ENCODE measurements at places on chromosomes 3 and 15.

GRCh38 chr3:13068269-13069010, 4.8 kb downstream of the IQSEC1 start:
- DNase-seq: no peak

GRCh38 chr15:96612917-96613316, 282.4 kb downstream of the NR2F2 start:
- no peak for DNase-seq

DNA sequence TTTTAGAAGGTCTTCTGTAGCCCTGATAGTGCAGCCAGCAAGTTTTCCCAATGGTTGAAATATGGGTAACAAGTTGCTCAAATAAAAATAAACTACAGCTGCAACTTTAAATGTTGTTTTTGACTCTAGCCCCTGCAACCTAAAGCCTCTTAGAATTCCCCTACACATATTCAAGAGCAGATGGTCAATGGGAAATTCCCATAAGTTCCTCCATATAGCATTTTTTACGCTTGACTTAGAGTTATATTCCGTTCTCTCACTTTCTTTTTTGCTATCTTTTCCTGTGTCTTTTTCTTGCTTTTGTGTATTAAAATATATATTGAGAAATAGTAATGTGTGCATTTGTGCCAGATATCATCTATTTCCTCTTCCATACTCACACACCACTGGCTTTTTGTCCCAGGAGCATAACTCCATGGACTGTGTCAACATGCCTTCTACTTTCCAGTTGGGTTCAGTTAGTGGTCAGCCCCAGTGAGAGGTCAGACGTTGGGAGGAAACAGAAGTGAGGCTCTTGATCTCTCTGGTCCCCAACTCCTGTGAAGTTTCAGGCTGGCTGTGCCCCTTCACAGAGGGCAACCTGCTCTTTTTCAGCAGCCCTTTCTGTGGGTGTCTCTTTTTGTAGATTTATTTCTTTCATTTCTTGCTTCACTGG, 63.3 kb upstream of the TP63 start:
- DNase-seq: no peak

GRCh38 chr3:162437480-162437879, 940.9 kb downstream of the OTOL1 start:
- no peak for DNase-seq

DNA sequence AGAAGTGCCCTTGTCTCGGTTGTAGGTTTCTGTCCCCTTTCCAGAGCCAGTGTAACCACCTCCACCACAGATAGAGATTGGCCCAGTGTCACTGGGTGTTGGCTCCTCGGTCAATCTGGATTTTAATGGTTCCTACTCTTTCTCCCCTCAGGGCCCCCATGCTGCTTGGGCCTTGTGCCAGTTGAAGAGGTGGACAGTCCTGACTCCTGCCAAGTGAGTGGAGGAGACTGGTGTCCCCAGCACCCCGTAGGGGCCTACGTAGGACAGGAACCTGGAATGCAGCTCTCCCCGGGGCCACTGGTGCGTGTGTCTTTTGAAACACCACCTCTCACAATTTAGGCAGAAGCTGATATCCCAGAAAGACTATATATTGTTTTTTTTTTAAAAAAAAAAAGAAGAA, 75.2 kb downstream of the BOC start:
- DNase-seq: no peak

DNA sequence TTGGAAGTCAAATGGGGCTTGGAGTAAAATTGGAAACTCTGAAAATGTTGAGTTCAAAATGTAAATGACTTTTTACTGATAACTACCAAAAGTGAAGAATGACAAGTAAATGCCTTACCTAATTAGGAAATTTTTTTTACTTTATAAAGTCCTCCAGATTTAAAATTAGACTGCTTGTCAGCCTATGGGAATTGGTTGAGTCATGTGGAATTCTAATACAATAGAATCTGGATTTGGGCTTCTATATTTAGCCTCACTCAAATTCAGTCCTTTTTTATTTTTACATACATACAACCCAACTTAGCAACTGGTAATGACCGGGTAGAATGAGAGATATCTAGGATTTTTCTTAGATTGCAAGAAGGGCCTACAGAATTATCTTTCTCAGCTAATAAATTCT, 158.9 kb upstream of the CADPS start:
- no peak for DNase-seq

GRCh38 chr3:121063628-121064027, 155.6 kb downstream of the STXBP5L start:
- DNase-seq: no peak

DNA sequence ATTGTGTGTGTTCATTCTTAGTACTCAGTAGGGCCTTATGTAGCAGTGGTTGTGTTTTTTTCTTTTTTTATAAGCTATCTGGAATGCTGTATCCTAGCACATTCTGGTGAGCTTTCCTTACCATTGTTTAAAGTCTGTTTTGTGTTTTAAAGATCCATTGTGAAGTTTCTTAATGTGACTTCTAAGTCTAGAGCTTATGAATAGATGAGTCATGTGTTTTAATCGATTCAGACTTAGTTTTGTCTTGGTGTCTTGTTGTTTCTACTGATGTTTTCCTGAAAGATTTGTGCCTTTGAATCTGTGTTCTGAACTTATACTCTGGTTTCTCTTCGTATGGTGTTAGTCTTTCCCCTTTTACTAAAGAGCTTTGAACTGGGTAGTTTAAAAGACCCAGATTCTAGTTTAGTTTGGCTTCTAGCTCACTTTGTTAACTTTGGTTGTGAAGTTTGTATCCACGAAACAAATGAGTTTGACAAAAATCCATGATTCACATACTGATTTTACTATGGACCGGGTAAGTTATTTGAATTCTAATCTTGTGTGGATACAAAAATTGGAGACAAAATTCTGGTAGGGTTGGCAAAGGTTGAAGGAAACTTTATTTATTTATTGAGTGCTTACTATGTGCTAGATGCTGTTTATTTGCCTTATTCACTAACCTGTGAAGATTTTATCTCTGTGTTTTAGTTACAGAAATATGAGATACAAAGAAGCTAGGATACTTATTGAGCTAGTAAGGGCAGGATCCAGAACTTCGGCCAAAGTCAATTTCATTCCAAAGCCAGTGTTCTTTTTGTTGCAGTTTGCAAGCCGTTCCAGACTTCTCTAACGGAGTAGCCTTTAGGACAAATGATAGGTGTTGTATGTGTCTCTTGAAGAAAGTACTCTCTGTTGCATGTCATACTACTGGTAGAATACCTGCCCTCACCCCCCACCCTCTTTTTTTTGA, 24.8 kb downstream of the AKAP13 start:
- no peak for DNase-seq
